ENCODE measurements at places on chromosomes 6 and 20.

- DNase-seq: no peak
These were observed 488.3 kb downstream of the CDKAL1 start for GRCh38 chr6:21022343-21023107.

DNA sequence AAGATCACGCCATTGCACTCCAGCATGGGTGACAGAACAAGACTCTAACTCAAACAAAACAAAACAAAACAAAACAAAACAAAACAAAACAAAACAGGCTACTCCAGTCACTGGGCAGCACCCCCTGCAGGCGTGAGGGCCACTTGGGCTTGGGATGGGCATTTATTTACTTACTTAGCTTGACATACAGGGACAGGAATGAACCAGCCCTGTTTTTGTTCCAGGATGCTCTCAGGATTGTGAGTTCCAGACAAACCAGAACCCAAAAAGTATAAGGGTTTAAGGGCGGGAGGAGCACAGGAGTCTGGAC is 4.0 kb upstream of the PTPN1 start:
- no peak for DNase-seq

GRCh38 chr6:152160346-152160745 is 352.9 kb downstream of the ESR1 start:
- no peak for DNase-seq

GRCh38 chr6:22078802-22079545 is 217.9 kb downstream of the PRL start:
- no peak for DNase-seq

DNA sequence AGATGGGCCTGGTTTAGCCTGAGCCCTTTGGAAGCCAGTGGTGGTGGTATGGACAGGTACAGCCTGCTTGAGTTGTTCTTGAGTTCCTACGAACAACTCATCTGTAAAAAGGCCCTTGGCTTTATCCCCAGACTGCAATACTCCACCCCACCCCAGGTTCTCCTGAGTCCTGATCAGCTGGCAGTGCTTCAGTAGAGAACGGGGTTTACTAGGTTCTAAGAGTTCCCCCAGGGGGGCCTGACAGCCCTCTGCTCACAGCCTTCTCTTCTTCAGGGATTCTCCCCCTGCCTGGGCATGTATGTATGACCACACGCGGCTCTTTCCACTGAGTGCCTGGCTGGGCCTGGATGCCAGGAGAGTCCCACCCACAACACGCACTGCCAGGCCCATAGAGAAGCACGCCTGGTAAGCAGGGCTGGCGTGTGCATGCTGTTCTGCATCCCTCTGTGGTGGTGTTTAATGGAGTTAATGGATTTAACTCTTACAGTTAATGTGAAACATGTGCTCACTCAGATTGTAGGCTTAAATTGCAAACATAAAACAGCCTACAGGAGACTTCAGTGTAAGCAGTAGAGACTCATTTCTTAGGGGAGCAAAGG is 44.3 kb upstream of the SLC4A11 start:
- DNase-seq: no peak

- DNase-seq: no peak
These were observed 2.6 kb downstream of the ID4 start for GRCh38 chr6:19839788-19840187.

- DNase-seq: no peak
These were observed 4.7 kb downstream of the CD40 start for GRCh38 chr20:46122516-46123481.

DNA sequence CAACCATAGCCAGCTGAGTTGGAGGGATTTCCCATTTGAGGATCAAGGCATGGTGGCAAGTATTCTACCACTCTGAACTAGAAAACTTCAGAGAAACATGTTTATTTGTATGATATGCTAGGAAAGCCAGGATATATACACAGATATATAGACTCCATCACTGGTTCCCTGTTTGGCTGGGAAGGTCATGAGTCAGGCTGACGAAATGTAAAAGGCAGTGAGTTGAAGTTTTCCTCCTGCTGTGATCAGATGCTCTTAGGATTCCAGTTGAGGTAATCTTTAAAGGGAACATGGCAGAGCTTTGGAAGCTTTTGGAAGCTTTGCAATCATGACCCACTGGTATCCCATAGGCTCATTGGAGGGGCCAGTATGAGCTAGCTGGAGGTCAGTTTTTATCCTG is 1369.1 kb downstream of the EPHA7 start:
- no peak for DNase-seq

DNA sequence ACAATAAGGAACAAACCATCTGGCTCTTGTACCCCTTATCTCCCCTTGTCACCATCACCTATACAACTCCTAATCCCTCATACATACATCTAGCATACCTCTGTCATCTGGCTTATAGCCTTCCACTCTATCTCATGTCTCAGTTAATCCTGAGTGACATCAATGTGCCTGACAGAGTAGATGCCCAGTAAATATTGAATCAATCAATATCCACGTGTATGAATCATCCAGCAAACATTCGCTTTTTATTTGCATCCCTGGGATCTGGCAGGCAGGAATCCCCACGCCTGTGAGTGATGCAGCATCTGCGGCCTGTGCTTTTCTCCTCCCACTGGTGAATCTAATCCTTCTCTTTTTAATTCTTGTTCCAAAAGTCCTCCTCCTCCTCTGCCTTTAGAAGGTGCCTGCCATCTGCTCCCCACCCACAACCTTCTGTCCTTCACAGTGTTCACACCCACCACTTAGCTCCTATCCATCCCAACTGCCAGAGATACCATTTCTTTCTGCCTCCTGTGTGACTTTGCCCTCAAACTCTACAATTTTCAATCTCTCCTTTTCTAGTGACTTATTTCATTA is 37.6 kb downstream of the ZNF391 start:
- no peak for DNase-seq
